ENCODE measurements at places on chromosomes 16 and 17.

GRCh38 chr16:424623-425081 is 797 bp upstream of the RAB11FIP3 start:
- peak overlapping the region; percentile 18 for H3K4me3 ChIP-seq
- no peak for DNase-seq
- peaks cover 24% of the 10 kb centered on the region for H3K4me1 ChIP-seq
- H3K36me3 ChIP-seq, result no peaks in the 10 kb centered on the region
- H3K27me3 ChIP-seq, result no peaks in the 10 kb centered on the region

GRCh38 chr17:64983708-64984107 is 64.4 kb upstream of the LRRC37A3 start:
- DNase-seq, result no peak
- no peaks in the 10 kb centered on the region for H3K36me3 ChIP-seq
- no peak overlapping the region for H3K4me3 ChIP-seq
- H3K27ac ChIP-seq, result peak overlapping the region; percentile 97

DNA sequence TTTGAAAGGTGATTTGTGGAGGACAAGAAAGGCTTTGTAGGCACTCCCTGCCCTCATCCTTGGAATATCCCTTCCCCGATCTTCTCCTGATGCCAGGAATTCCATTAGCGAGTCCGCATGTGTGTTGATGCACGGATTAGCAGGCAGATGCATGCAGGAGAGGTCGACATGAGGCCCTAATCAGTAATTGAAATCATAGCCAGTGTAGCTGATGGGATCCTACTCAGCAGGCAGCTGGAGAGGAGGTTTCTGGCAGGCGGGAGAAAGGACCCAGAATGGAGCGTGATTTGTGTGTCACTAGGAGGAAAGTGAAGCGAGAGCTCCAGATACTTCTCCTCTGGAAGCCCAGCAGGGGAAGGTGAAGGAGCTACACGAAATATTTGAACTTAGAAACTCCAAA is 196.3 kb upstream of the CDH11 start:
- DNase-seq, result no peak
- no peak overlapping the region for H3K4me3 ChIP-seq
- no peaks in the 10 kb centered on the region for H3K27me3 ChIP-seq
- no peak overlapping the region for H3K27ac ChIP-seq

DNA sequence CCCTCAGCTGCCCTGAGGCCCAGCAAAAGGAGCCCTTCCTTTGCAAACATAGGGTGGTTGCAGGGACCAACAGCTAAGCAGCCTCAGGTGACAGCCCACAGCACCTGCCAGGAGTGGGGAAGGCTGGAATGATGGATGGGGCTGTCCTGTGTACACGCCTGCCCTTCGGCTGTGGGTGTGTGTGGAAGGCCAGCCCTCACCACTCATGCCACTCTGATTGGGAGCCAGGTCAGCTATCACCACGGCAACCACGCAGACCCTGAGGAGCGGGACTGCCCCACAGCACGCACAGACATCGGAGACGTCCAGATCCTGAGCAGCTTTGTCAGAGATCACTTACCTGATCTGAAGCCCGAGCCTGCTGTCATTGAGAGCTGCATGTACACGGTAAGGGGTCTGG is 11.9 kb downstream of the PIPOX start:
- DNase-seq, result no peak
- no peak overlapping the region for H3K27ac ChIP-seq
- H3K4me1 ChIP-seq, result no peaks in the 10 kb centered on the region
- no peaks in the 10 kb centered on the region for H3K36me3 ChIP-seq

GRCh38 chr17:64418506-64419339 is 28.1 kb upstream of the PECAM1 start:
- no peaks in the 10 kb centered on the region for H3K36me3 ChIP-seq
- no peak overlapping the region for H3K27ac ChIP-seq
- DNase-seq, result no peak

- DNase-seq, result no peak
- H3K27me3 ChIP-seq, result no peaks in the 10 kb centered on the region
- H3K4me1 ChIP-seq, result no peaks in the 10 kb centered on the region
- H3K4me3 ChIP-seq, result no peak overlapping the region
- H3K36me3 ChIP-seq, result no peaks in the 10 kb centered on the region
- no peak overlapping the region for H3K27ac ChIP-seq
These were observed 125.5 kb downstream of the RBFOX1 start for GRCh38 chr16:7458144-7458543.

DNA sequence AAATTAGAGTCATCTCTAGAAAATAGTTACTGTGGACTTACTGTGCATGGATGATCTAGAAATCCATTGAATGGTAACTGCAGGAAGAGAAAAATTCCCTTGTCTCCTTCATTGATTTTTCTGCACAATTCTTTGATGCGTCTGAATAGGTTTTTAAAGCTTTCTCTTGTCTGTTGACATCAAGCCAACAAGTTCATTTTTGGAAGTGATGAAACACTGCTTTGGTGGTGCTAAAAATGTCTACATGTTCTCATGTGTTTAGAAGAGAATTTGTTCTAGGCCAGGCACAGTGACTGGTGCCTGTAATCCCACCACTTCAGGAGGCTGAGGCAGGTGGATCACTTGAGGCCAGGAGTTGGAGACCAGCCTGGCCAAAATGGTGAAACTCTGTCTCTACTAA is 57.1 kb upstream of the AXIN2 start:
- H3K4me3 ChIP-seq, result no peak overlapping the region
- no peaks in the 10 kb centered on the region for H3K4me1 ChIP-seq
- no peaks in the 10 kb centered on the region for H3K27me3 ChIP-seq
- DNase-seq, result no peak
- no peak overlapping the region for H3K27ac ChIP-seq
- H3K36me3 ChIP-seq, result no peaks in the 10 kb centered on the region

DNA sequence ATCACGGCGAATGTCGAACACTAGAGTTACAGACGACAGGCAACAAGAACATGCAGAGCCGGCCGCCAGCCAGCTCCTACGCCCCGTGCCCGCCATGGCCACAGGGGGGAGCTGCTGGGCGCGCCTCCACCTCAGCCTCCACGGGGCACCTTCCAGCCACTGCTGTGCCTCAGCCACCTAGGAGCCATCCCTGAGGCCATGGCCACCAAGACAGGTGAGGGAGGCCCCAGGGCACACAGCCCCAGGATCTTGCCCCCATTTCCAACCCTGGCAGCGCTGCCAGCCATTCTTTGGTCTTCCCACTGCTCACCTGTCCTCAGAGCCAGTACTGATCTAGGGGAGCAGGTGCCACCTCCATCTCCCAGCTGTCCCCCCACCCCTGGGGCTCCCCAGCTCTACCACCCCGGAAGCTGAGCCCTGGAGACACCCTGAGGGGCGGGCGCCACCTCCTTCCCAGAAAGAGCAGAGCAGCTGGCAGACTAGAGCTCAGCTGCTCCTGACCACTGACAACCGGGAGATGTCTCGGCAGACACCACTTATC is 11.8 kb downstream of the GNPTG start:
- no peak overlapping the region for H3K27ac ChIP-seq
- peak; percentile 62 for DNase-seq
- H3K4me3 ChIP-seq, result no peak overlapping the region
- no peaks in the 10 kb centered on the region for H3K27me3 ChIP-seq

GRCh38 chr17:9647014-9647413 is 1.7 kb downstream of the USP43 start:
- peaks cover 14% of the 10 kb centered on the region for H3K27me3 ChIP-seq
- H3K4me1 ChIP-seq, result peaks cover 14% of the 10 kb centered on the region
- no peaks in the 10 kb centered on the region for H3K36me3 ChIP-seq
- no peak overlapping the region for H3K4me3 ChIP-seq

Data from CD4-positive, CD25-positive, alpha-beta regulatory T cell (primary cell).